ENCODE measurements at places on chromosomes 5 and 9. TPM values are rescaled to one million over a fixed set of nuclear protein-coding genes. Genes with fewer than 3 reads are reported as not detected.

The WDR31 gene
- total RNA-seq, result 1.0 TPM

- no peak for DNase-seq
These were observed 2.3 kb downstream of the STKLD1 start for GRCh38 chr9:133378408-133378962.

DNA sequence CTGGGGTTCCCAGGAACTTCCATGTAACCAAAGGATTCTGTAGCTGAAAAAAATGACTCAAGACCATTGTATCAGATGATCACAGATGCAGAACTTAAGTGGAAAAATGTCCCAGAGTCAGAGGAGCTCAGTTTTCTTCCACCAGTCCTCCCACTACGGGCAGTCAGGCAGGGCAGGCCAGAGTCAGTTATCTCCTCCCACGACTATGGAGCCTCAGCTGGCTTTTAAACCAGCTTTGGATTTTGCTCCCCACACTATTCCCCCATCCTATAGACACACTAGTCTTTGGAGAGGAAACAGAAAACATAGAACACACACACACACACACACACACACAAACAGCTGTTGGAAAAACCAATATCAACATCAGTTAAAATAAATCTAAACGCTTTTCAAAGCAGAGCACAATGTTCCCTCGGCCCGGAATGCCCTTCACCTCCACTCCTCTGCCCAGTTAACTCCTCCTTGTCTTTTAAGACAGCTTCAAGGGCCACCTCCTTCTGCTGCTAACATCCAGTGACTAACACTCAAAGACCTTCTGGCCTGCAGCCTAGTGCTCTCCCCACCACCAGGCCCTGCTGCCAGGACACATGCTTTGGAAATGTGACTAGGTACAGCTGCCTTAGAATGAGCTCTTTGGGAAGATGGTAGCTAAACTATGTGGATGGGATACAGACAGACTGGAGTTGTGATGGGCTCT, 56.8 kb downstream of the NIPAL4 start:
- DNase-seq, result no peak

The PCDHGA8 gene
- 9.6 TPM for total RNA-seq
